ENCODE measurements at places on chromosomes 12 and 14.

DNA sequence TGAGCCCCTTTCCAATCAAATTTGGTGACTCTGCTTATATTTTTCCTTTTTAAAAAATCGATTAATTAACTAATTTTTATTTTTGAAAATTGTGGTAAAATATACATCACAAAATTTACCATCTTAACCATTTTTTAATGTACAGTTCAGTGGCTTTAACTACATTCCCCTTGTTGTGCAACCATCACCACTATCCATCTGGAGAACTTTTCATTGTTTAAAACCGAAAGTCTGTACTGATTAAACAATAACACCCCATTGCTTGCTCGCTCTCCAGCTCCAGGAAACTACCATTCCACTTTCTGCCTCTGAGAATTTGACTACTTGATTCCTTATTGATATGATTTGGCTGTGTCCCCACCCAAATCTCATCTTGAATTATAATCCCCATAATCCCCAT lies 283.4 kb downstream of the C12orf75 start:
- no peak for DNase-seq

- DNase-seq, result no peak
Observed at GRCh38 chr12:77202457-77203060, 137.2 kb upstream of the E2F7 start.

GRCh38 chr12:66144791-66145754 lies 14.5 kb upstream of the LLPH start:
- DNase-seq, result peak; percentile 28

GRCh38 chr12:25859976-25860375 lies 98.5 kb upstream of the RASSF8 start:
- DNase-seq, result no peak

DNA sequence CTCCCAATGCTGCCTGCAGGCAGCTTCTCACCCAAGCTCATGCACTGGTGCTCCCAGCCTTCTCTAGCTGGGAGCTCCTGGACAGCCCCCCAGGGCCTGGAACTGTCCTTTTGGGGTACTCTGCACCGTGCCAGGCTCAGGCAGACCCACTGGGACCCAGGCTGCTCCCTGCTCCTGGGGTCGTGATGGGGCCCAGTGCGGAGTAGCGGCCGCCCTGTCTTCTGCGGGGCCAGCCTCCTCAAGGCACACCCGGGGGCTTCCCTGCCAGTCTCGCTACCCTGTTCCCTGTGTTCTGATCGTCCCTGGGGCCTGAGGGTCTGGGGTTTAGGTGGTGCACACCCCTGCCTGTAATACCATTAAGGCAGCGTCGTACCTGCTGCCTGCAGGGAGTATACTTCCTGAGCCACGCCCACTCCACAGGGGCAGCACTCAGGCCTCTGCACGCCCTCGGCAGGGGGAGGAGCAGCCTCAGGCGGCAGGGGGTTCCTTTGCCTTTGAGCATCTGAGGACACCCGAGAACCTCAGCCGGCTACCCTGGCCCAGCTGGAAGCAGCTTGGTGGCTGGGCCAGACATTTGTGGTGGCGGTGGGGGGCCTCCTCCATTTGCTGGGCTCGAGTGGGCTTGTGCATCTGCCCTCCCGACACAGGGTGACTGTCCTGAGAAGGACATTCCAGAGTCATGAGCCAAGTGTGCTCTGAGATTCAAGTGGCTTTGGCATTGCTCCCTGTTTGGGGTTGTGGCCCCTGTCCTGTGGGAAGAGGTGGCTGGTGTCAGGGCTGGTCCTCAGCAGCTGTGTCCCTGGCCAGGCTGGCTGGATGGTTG lies 9.2 kb upstream of the CRIP2 start:
- DNase-seq, result no peak

GRCh38 chr12:80373666-80374065 lies 70.4 kb upstream of the PTPRQ start:
- no peak for DNase-seq

DNA sequence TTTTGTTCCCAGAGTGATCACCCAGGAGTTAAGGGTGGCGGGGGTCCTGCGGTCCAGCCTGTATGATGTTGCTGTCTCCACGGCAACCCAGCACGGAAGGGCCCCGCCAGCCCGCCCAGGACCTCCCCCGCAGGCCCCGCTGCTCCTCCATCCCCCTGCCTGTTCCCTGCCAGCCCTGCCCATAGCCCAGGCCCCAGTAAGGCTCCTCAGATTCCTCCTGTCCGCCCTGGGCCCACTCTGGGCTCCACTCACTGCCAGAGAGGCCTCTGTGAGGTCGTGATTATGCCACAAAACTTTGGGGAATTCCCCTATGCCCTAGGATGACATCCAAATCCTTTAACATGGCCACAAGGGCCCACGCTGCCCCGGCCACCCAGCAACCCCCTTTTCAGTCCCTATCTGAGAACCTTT lies 20.8 kb downstream of the HSP90AA1 start:
- no peak for DNase-seq

GRCh38 chr12:75900781-75901254 lies 130.8 kb downstream of the PHLDA1 start:
- no peak for DNase-seq

All from ovary (tissue), 10 donors.